ENCODE measurements at places on chromosomes 16 and 17. TPM values are rescaled to one million over a fixed set of nuclear protein-coding genes. Genes with fewer than 3 reads are reported as not detected.

DNA sequence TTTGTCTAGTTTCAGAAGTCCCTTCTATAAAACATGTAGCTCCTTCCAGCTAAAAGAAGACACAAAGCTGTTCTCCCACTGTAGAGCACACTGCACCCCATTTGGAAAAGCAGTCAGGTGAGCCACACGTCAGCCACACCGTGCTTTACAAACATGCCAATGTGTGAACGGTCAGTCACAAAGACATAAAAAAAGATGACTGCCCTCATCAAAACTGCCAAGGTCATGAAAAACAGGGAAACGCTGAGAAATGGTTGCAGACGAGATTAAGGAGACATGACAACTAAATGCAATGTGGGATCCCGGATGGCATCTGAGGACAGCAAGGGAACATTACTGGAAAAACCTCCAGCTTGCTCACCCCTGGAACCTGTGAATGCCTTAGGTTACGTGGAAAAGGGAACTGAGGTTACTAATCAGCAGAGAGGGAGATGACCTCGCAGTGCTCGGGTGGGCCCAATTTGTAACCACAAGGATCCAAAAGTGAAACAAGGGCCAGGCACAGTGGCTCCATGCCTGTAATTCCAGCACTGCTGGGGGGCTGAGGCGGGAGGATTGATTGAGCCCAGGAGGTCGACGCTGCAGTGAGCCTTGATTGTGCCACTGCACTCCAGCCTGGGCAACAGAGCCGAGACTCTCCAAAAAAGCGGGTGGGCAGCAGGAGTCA lies 8.1 kb downstream of the ANKRD11 start:
- peaks cover 81% of the 10 kb centered on the region for H3K4me1 ChIP-seq
- H3K27ac ChIP-seq: peak overlapping the region; percentile 13
- DNase-seq: no peak
- H3K36me3 ChIP-seq: peaks cover 31% of the 10 kb centered on the region

DNA sequence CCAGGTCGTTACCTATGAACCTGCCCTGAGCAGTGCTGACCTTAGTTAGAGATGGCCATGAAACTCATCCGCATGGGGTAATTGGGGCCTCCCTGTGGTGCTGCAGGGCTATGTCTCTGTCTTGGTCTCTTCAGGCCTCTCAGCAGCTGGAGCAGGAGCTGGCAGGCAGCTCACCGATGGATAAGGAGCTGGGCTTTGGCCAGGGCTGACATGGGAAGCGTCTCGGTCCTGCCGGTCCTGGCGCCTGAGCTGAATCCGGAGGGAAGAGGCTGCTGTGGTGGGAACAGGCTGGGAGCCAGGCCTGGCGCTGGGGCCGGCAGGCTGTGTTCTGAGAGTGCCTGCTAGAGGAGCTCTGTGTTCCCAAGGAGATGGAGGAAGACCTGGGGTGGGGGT lies 10.1 kb downstream of the IL32 start:
- peak; percentile 64 for DNase-seq
- H3K27me3 ChIP-seq: no peaks in the 10 kb centered on the region
- H3K27ac ChIP-seq: peak overlapping the region; percentile 94
- H3K4me3 ChIP-seq: peak overlapping the region; percentile 79
- H3K36me3 ChIP-seq: peaks cover 30% of the 10 kb centered on the region

DNA sequence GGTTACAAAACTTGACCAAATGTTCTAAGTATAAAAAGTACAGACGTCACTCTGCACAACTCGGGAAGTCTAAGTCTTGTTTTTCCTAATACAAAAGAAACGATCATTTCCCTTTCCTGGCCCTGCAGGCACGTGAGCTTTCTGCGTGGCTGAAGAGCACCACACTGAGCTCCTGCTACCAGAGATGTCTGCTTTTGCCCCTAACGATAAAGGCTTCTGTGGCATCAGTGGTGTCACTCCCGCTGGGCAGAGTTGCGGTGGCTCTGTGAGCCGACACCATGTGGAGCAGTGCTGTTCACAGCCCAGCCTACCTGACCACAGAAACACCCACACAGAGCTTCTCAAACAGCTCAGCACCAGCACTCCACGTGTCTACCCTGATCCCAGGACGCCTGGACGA lies 20.5 kb downstream of the EMC8 start:
- DNase-seq: peak; percentile 71
- H3K36me3 ChIP-seq: peaks cover 37% of the 10 kb centered on the region
- no peaks in the 10 kb centered on the region for H3K27me3 ChIP-seq
- peak overlapping the region; percentile 29 for H3K27ac ChIP-seq
- H3K4me3 ChIP-seq: no peak overlapping the region

Gene KRT20
- not detected for total RNA-seq

Gene MPV17L
- total RNA-seq: not detected

Data from activated CD8-positive, alpha-beta memory T cell treated with anti-CD3 and anti-CD28 coated beads, Interleukin-2, amount 10 ng/mL, durations not matched to agents 7 days and 5 days (primary cell).